SK-N-SH (cell line): ENCODE measurements at places on chromosomes 3 and 15. TPM values are rescaled to one million over a fixed set of nuclear protein-coding genes. Genes with fewer than 3 reads are reported as not detected.

DNA sequence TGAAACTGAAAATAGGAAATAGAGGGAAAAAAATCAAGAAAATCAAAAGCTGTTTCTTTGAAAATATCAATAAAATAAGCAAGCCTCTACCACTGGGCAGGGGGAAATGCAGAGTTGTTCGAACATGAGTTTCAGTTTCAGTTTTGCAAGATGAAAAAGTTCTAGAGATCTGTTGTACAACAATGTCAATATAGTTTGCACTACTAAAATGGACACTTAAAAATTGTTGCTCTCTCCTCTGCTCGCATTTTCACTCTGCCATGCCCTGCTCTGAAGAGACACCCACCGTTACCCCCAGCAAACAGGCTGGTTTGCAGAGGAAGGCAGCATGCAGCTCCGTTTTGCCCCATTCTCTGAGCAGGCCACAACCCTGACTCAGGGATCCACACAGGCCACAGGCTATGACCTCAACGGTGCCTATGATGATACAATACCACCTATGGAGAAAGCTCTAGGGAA lies 64.5 kb downstream of the ZNF148 start:
- H3K4me3 ChIP-seq: no peak overlapping the region; the same call in 1 of the 2 replicates
- no peaks in the 10 kb centered on the region for H3K27me3 ChIP-seq
- H3K27ac ChIP-seq: no peak overlapping the region
- peaks cover 4% of the 10 kb centered on the region; the same call in 1 of the 2 replicates for H3K4me1 ChIP-seq
- peaks cover 49% of the 10 kb centered on the region for H3K36me3 ChIP-seq
- DNase-seq: no peak

GRCh38 chr15:42070279-42070975 lies 23.9 kb downstream of the PLA2G4D start:
- H3K4me1 ChIP-seq: peaks cover 7% of the 10 kb centered on the region; the same call in 1 of the 2 replicates
- no peaks in the 10 kb centered on the region for H3K27me3 ChIP-seq
- H3K36me3 ChIP-seq: no peaks in the 10 kb centered on the region
- H3K27ac ChIP-seq: no peak overlapping the region
- H3K4me3 ChIP-seq: no peak overlapping the region

GRCh38 chr3:47722859-47723258 lies 58.8 kb downstream of the SMARCC1 start:
- H3K27ac ChIP-seq: no peak overlapping the region
- DNase-seq: no peak
- no peaks in the 10 kb centered on the region for H3K4me1 ChIP-seq
- peaks cover 23% of the 10 kb centered on the region for H3K36me3 ChIP-seq
- no peak overlapping the region for H3K4me3 ChIP-seq

DNA sequence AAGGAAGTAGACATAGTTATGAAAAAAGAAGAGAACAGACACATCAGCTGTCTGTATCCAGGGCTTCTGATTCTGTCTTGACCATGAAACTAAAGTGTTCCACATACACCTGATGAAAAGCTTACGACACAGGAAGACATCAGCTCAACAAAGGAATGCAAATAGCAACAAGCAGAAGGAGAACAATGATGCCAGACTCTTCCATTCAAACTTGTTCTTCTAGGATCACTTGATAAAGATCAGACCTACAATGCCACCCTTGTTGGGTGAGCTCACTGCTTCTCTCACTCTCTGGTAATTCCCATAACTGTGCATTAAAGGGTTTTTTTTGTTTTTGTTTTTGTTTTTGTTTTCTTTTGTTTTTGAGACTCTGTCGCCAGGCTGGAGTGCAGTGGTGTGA lies 49.7 kb downstream of the GATM start:
- no peak overlapping the region for H3K27ac ChIP-seq
- no peak for DNase-seq
- H3K27me3 ChIP-seq: no peaks in the 10 kb centered on the region
- no peaks in the 10 kb centered on the region for H3K4me1 ChIP-seq
- H3K4me3 ChIP-seq: no peak overlapping the region

- peak overlapping the region; percentile 85 for H3K4me3 ChIP-seq
- DNase-seq: no peak
- peaks cover 2% of the 10 kb centered on the region for H3K4me1 ChIP-seq
Observed at GRCh38 chr3:150602426-150603152, 532 bp upstream of the SELENOT start.

DNA sequence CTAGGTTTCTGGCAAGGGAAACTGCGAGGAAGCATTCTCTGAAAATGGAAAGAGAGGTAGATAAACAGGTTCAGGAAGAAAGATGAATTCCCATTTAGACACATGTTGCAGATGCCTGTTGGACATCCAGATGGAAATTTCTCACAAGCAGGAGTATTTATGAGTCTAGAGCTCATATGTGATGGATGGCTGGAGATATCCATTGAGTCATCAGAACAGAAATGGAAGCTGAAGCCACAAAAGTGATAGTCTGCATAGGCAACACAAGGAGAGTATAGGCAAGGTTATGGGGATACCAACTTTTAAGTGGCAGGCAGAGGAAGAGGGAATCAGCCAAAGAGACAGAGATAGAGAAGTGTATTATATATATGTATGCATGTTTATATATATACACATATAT lies 6.3 kb upstream of the RAMAC start:
- H3K4me3 ChIP-seq: no peak overlapping the region
- no peaks in the 10 kb centered on the region for H3K27me3 ChIP-seq
- H3K36me3 ChIP-seq: no peaks in the 10 kb centered on the region
- H3K27ac ChIP-seq: no peak overlapping the region
- H3K4me1 ChIP-seq: no peaks in the 10 kb centered on the region; the same call in 1 of the 2 replicates

- no peaks in the 10 kb centered on the region for H3K4me1 ChIP-seq
- H3K36me3 ChIP-seq: no peaks in the 10 kb centered on the region
- H3K27me3 ChIP-seq: no peaks in the 10 kb centered on the region
- H3K27ac ChIP-seq: no peak overlapping the region
- H3K4me3 ChIP-seq: no peak overlapping the region
Observed at GRCh38 chr3:59996056-59996455, 946.2 kb upstream of the CFAP20DC start.

DNA sequence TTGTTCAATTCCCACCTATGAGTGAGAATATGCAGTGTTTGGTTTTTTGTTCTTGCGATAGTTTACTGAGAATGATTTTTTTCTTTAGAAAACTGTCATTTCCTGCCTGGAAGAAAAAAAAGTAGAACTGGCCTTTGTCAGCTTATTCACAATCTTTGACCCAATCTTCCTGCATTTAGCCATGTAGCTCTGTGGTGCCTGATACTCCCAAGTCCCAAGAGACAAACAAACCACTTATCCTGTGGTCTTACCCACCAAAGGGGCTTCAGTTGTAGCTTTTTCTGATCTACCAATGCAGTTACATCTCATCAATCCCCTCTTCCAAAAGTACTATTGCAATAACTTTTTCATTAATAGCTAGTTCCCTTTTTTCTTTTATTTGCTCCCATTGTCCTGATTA lies 444.6 kb downstream of the GRM7 start:
- H3K36me3 ChIP-seq: no peaks in the 10 kb centered on the region
- H3K27ac ChIP-seq: no peak overlapping the region
- no peaks in the 10 kb centered on the region for H3K27me3 ChIP-seq

- no peaks in the 10 kb centered on the region for H3K36me3 ChIP-seq
- H3K4me3 ChIP-seq: no peak overlapping the region
- peaks cover 8% of the 10 kb centered on the region; the same call in 1 of the 2 replicates for H3K4me1 ChIP-seq
- H3K27me3 ChIP-seq: no peaks in the 10 kb centered on the region
Observed at GRCh38 chr15:31560643-31561042, 234.0 kb downstream of the KLF13 start.

DNA sequence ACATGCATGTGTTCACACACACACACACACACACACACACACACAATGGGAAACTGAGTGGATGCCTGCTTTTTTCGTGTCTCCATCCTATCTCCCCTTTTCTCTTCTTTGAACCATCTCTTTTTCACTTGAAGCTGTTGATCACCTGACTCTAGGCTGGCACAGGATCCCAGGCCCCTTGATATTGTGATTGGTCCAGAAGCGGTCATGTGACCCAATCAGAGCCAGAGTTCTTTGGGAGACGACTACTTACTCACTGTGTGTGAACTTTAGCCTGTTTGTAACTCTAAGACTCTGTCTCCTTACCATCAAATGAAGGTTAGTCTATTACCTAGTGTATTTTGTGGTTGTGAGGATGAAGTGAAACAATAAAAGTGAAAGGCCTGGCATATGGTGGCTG lies 172.9 kb downstream of the ADAMTS9 start:
- DNase-seq: no peak
- H3K4me1 ChIP-seq: no peaks in the 10 kb centered on the region
- no peaks in the 10 kb centered on the region for H3K27me3 ChIP-seq
- peaks cover 15% of the 10 kb centered on the region; the same call in 1 of the 2 replicates for H3K36me3 ChIP-seq

GRCh38 chr3:152060701-152061100 lies 187.3 kb downstream of the SUCNR1 start:
- no peak for DNase-seq
- H3K27me3 ChIP-seq: no peaks in the 10 kb centered on the region
- no peak overlapping the region for H3K4me3 ChIP-seq
- no peaks in the 10 kb centered on the region for H3K4me1 ChIP-seq

GRCh38 chr3:129602309-129602708 lies 4.2 kb downstream of the PLXND1 start:
- no peaks in the 10 kb centered on the region for H3K27me3 ChIP-seq
- no peak overlapping the region for H3K27ac ChIP-seq
- DNase-seq: no peak
- no peak overlapping the region for H3K4me3 ChIP-seq

GRCh38 chr3:24145481-24145880 lies 200.4 kb downstream of the NR1D2 start:
- DNase-seq: no peak
- peak overlapping the region; percentile 93 for H3K27ac ChIP-seq
- no peaks in the 10 kb centered on the region for H3K36me3 ChIP-seq
- peaks cover 6% of the 10 kb centered on the region for H3K4me1 ChIP-seq
- H3K4me3 ChIP-seq: no peak overlapping the region

DNA sequence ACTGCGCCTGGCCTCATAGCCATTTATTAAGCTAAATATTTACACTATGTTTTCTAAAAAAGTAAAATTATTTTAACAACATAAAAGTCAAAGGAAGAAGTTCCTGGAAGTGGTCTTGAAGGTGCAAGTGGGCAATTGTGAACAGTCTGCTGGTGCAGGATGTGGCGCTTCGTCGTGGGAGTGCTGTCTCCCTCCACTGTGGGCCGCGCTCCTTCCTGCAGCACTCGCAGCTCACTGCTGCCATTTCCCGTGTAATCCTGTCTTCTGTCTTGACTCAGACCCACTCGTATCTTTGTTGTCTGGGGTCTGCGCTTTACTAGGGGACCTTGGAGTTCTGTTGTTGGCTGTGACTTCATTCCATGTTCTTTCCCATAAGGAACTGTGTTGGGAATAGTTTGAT lies 56.3 kb downstream of the APBA2 start:
- DNase-seq: no peak
- H3K36me3 ChIP-seq: no peaks in the 10 kb centered on the region
- no peak overlapping the region for H3K4me3 ChIP-seq

- peaks cover 9% of the 10 kb centered on the region; the same call in 1 of the 2 replicates for H3K4me1 ChIP-seq
- H3K36me3 ChIP-seq: no peaks in the 10 kb centered on the region
- no peaks in the 10 kb centered on the region for H3K27me3 ChIP-seq
Observed at GRCh38 chr3:14369675-14370669, 32.4 kb upstream of the SLC6A6 start.

DNA sequence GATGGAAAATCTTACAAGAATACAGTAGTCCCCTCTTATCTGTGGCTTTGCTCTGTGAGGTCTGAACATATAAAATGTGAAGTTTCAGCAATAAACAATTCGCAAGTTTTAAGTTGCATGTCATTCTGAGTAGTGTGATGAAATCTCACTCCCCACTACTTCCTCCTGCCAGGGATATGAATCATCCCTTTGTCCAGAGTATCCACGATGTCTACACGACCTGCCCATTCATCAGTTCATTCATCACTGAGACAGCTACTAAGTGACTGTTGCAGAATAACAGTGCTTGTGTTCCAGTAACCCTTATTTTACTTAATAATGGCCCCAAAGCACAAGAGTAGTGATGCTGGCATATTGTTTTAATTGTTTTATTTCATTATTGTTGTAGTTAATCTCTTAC lies 489.2 kb upstream of the UBE2E2 start:
- H3K27me3 ChIP-seq: no peaks in the 10 kb centered on the region
- no peaks in the 10 kb centered on the region for H3K36me3 ChIP-seq
- no peak overlapping the region for H3K4me3 ChIP-seq

DNA sequence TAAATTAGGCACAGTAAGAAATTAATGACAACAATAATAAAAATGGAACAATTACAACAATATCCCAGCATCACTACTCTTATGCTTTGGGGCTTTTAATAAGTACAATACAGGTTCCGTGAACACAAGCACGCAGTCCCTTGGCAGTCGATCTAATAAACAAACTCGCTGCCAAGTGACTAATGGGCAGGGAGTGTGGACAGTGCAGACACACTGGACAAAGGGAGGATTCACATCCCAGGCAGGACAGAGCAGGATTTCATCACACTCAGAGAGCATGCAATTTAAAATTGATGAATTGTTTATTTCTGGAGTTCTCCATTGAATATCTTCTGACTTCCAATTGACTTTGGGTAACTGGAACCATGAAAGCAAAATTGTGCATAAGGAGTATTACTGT lies 524.1 kb upstream of the CFAP20DC start:
- no peaks in the 10 kb centered on the region for H3K36me3 ChIP-seq
- peaks cover 20% of the 10 kb centered on the region for H3K4me1 ChIP-seq
- no peak overlapping the region for H3K4me3 ChIP-seq
- no peaks in the 10 kb centered on the region for H3K27me3 ChIP-seq

- H3K27me3 ChIP-seq: no peaks in the 10 kb centered on the region
- H3K4me1 ChIP-seq: no peaks in the 10 kb centered on the region
- DNase-seq: no peak
- H3K27ac ChIP-seq: no peak overlapping the region
- no peak overlapping the region for H3K4me3 ChIP-seq
Observed at GRCh38 chr15:65194826-65195547, 9.8 kb upstream of the CLPX start.

GRCh38 chr3:99928771-99929744 lies 111.4 kb downstream of the CMSS1 start:
- no peaks in the 10 kb centered on the region for H3K27me3 ChIP-seq
- no peaks in the 10 kb centered on the region for H3K36me3 ChIP-seq
- H3K27ac ChIP-seq: no peak overlapping the region

DNA sequence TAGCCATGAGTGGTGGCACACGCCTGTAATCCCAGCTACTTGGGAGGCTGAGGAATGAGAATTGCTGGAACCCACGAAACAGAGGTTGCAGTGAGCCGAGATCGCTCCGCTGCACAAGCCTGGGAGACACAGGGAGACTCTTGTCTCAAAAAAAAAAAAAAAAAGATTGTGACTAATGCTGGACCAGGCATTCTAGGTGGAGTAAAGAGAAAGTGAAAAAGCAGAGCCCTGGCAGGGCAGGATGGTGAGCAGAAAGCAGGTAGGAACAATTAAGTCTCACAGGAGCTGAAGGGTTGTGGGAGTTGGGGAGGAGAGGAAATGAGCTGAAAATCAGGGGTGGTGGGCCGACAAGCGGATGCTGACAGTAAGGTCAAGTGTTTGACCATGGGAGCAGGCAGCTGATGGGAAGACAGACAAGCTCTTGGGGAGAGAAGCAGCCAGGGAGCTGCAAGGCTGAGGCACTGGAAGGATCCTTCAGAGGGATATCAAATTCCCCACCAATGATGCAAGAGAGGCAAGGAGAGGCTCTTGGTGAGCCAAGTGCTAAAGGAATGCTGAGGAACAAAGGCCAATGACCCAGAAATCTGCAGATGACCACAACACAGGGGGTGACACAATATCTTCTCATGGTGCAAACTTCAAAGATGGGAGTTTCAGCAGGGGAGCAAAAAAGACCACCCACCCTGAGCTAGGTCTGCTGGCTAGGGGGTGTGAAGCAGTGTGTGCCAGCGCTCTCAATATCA lies 251.1 kb downstream of the ULK4 start:
- no peaks in the 10 kb centered on the region for H3K36me3 ChIP-seq
- no peak overlapping the region; the same call in 1 of the 2 replicates for H3K27ac ChIP-seq
- no peak overlapping the region for H3K4me3 ChIP-seq
- no peak for DNase-seq

The LCTL gene
- 1.9 and 2.4 TPM in 2 replicates for polyA plus RNA-seq

The CALML4 gene
- 3.1 and 3.2 TPM in 2 replicates for polyA plus RNA-seq

The PTPN23 gene
- 4.4 and 10.9 TPM in 2 replicates for polyA plus RNA-seq

The NR1I2 gene
- 0.03 TPM in 1 of 2 replicates, not detected in the other for polyA plus RNA-seq

The NRG4 gene
- not detected in 2 replicates for polyA plus RNA-seq
